A549 treated with DMSO at 1 μM for 4 hours (cell line): ENCODE measurements at places on chromosomes 5 and 9. TPM values are rescaled to one million over a fixed set of nuclear protein-coding genes. Genes with fewer than 3 reads are reported as not detected.

Gene IL13
- 0.06 to 0.11 TPM in 2 of 5 replicates, not detected in the others for total RNA-seq

Gene CYFIP2
- 15.2 to 25.0 TPM (median 22.1 TPM) in 5 replicates for total RNA-seq

Gene ITK
- total RNA-seq: 0.09 to 0.11 TPM in 2 of 5 replicates, not detected in the others

Gene LCN2
- total RNA-seq: 2.2 to 6.1 TPM (median 3.3 TPM) in 5 replicates

Gene PTGDS
- total RNA-seq: 0.28 to 0.37 TPM (median 0.33 TPM) in 3 of 5 replicates, not detected in the others
